ENCODE measurements at places on chromosomes 7 and 10. TPM values are rescaled to one million over a fixed set of nuclear protein-coding genes. Genes with fewer than 3 reads are reported as not detected.
A peak's percentile ranks its signal among the peaks of the same experiment; 100 is the strongest.

- no peak for DNase-seq
Observed at GRCh38 chr7:20438694-20439376, 108.1 kb downstream of the ITGB8 start.

- no peak for DNase-seq
Observed at GRCh38 chr10:133237241-133237587, 441 bp upstream of the VENTX start.

DNA sequence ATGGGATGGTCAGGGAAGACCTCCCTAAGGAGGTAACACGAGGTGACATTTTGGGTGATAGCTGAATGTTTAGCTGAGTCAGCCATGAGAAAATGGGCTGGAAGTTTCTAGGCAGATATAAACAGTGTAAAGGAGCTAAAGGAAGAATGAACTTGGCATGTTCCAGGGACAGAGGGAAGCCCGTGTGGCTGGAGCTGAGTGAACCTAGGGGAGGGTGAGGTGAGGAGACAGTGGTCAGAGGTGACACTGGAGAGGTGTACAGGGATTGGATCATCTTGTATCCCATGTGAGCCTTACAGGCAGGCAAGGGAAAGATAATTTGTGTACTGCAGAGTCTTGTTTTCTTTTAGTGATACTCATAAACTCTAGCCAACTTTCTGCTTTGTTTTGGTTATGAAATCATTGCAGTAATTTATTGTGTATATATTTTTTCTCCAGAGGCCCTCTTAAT, 1.8 kb downstream of the STARD3NL start:
- DNase-seq: no peak

- DNase-seq: no peak
Observed at GRCh38 chr7:45594745-45595535, 20.8 kb downstream of the ADCY1 start.

GRCh38 chr10:49174926-49175500, 13.2 kb downstream of the TMEM273 start:
- DNase-seq: no peak

DNA sequence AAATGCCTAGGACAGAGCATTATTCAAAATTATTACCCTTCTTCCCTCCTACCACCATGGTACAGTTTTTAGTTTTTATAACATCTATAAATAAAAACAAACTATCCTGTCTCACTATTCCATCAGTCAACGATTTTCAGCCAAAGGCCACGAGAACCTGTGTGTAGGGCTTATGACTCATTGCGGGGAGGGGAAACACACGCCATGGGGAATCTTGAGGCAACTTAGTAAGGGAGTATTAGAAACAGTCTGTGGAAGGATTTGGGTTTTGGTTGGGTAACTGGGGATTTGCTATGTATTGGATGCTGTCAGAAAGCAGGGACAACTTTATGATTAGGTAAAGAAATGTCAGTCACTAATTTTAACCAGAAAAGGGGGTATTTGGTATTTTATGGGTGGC, 14.7 kb downstream of the GPR141 start:
- DNase-seq: no peak

GRCh38 chr7:11120675-11121220, 147.1 kb downstream of the PHF14 start:
- DNase-seq: no peak

DNA sequence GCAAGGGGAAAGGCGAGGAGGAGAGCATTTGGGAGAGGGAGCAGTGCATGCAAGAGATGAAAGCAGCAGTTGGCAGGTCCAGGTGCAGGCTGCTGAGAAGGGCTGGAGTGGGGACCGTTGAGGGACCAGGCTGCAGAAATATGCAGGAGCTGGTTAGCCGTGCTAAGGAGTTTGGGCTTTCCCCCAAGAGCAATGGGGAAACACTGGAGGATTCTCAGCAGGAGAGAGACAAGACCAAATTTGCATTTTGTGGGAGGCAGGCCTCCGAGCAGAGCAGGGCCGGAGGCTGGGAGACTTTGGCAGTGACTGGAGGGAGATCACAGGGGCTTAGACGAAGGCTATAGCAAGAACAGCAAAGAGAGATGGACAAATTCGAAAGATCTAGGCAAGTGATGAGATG, 11.8 kb downstream of the BTBD16 start:
- no peak for DNase-seq

DNA sequence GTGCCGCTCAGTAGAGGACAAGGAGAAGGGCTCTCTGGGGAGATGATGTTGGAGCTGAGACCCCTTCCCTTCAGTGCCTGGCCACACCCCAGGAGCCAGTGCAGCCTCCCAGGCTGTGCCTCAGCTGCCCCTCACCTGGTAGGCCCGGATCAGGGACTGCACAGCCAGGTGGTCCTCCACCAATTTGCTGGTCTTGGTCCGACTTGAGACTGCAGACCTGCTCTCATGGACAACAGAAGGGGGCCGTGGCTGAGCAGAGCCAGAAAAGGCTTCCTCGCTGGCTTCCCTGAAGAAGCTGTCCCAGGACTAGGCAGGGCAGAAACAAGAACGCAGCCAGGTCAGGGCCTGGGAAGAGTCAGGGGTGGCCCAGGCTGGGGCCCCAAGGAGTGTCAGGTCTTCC, 5.5 kb downstream of the OGDHL start:
- no peak for DNase-seq

DNA sequence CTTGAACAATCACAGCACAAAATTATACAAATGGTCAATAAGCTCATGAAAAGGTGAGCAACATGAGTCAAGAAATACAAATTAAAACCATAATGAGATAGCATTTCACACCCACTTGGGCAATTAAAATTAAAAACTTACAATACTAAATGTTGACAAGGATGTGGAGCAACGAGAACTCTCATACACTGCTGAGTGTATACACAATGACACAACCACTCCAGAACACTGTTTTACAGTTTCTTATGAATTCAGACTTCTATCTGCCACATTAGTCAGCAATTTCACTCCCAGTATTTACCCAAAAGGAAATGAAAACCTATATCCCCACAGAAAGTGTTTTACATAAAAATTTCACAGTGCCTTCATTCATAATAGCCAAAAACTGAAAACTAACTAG, 31.1 kb downstream of the GDI2 start:
- peak; percentile 8 for DNase-seq

DNA sequence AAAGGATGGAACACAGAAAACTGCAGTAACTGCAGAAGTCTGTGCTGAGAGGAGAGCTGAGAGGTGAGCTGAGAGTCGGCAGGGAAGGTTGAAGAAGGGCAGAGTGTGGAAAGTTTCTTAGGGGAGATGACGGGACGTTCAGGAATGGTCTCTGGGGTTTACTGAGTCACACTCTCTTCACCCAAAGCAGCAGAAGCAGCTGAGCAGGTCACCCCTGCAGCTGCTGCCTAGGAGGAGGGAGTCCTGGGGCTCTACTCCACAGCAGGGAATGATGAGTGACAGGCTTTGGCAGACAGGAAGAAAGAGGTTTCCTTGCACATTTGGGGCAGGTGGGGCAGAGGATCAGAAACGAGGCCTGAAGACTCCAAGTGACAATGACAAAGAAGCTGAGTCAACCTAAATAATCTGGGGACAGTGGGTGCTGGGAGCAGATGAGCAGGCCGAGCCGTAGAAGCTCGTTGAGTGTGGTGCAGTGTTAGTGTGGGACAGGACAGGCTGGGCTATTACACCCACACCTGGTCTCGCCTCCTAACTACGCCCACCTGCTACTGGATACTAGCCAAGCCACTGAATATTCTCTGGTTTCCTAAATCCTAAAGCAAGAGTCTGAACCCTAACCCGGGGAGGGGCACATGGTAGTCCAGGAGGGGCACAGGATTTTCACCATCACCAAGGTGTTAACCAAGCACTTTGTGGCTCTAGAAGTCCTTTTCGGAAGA, 24.9 kb downstream of the BEND7 start:
- DNase-seq: peak; percentile 7

- DNase-seq: no peak
Observed at GRCh38 chr10:125063256-125063925, 97.0 kb downstream of the CTBP2 start.

GRCh38 chr10:91816981-91817380, 18.8 kb downstream of the TNKS2 start:
- DNase-seq: no peak

DNA sequence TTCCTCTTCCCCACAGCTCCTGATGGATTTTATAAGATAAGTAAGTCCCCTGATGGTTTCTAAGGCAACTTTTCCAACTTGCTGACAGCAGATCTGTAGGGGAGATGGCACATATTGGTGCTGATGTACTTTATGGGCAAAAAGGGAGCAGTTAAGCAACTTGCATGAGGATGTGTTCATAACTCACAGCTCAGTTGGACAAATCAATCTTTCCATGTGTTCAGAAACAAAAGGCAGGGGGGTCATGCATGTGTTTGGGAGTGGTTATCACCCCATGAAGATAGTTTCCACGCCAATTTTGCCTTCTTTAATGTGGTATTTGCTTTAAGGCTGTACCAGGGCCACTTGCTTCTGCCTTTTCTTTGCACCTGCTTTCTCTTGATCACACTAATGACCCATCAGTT, 6.1 kb downstream of the RBM20 start:
- no peak for DNase-seq

Gene C10orf105
- total RNA-seq: not detected

Gene PLEKHS1
- total RNA-seq: not detected

All from PC-3 (cell line).